Osteoblast (primary cell): ENCODE measurements at places on chromosomes 7 and 10.

GRCh38 chr7:28773423-28774145 lies 184.5 kb downstream of the TRIL start:
- no peak for DNase-seq

DNA sequence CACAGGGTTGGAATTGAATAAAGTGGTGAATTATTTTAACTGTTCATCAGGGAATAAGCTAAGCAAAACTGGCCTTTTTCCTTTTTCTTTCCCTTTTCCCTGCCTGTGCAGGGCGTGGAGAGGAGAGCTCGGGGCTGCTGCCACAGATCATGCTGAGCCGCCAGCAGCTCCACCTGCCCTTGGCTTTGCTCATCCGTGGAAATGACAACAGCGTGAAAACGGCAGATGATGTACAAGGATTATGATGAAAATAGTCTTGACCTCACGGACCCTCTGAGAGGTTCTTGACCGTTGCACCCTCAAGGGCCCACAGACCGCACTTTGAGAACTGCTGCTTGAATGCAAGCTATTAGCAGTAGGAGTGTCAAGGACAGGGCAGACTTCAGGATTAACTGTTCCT lies 10.6 kb downstream of the PPP2R2D start:
- no peak for DNase-seq

DNA sequence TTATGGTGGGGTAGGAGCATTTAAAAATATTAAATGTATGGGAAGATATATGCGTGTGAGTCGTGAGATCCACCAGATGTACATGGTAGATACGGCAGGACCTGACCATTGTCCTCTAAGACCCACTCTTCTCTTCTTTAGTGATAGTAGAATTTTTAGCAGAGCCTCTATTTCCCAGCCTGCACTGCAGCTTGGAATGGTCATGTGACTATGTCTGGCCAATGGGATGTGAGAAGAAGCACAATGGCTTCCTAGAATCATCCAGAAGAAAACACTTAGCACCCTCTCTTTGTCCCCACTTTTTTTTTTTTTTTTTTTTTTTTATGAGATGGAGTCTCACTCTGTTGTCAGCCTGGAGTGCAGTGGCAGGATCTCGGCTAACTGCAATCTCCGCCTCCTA lies 86.6 kb upstream of the CYTH3 start:
- no peak for DNase-seq

DNA sequence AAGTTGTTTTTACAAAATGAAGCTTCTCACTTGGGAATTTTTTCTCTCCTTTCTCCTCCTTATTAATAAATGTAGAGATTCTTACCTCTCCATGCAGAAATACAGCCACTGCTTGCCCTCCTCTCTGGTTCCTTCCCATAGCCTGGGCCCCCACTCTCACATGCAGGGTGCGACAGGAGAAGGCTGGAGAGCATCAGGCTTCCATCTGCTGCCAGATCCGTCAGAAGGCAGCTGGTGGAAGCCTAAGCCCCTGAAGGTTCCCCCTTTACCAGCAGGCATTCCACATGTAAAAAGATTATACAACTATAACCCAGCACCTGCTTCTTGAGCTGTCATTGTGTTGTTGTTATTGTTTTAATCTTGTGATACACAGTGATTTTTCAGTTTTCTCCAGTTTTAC lies 314.2 kb downstream of the LHFPL3 start:
- DNase-seq, result no peak

DNA sequence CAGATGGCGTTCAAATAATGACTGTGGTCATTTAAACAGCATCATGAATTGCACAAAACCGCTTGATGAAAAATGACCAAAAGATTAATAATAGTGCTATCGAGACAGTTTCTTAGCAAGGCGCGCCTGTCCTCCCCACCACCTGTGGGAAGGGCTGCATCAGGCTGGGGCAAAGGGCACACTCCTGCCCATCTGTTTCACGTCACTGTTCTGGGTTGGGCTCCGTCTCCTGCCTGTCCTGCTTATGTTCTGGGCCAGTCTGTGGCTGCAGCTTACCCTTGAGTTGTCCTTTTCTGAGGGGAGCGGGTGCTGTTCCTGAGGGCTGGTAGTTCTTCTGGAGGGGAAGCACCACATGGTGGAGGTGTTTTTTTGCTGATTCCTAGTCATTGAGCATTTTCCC lies 13.3 kb downstream of the RBM17 start:
- DNase-seq, result no peak

GRCh38 chr7:90749262-90749661 lies 153.1 kb downstream of the CDK14 start:
- no peak for DNase-seq

GRCh38 chr10:94097656-94098055 lies 103.9 kb downstream of the PLCE1 start:
- peak; percentile 19 for DNase-seq

DNA sequence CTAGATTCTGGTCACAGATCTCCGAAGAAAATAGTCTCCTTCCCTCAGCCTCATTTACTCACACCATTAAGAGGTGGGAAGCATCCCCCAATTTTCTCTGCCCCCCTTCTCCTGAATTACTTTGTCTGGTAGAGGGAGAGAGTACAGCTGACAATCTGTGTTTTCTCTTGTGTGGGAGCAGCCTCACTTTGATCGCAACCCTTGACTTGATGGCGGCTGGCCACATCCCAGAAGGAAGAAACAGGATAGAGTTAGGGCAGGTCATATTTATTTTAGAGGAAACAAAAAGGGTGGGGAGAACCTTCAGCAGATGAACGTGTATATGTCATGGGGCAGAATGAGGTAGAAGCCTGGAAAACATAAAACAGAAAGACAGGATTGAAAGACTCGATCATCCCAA lies 82.4 kb upstream of the FAM171A1 start:
- DNase-seq, result no peak

- no peak for DNase-seq
Observed at GRCh38 chr7:117784315-117784714, 88.9 kb downstream of the CTTNBP2 start.

GRCh38 chr7:2824678-2825461 lies 19.2 kb downstream of the GNA12 start:
- no peak for DNase-seq

GRCh38 chr7:44212581-44213184 lies 11.9 kb downstream of the YKT6 start:
- peak; percentile 35 for DNase-seq

GRCh38 chr10:3579845-3580244 lies 205.2 kb downstream of the KLF6 start:
- no peak for DNase-seq

DNA sequence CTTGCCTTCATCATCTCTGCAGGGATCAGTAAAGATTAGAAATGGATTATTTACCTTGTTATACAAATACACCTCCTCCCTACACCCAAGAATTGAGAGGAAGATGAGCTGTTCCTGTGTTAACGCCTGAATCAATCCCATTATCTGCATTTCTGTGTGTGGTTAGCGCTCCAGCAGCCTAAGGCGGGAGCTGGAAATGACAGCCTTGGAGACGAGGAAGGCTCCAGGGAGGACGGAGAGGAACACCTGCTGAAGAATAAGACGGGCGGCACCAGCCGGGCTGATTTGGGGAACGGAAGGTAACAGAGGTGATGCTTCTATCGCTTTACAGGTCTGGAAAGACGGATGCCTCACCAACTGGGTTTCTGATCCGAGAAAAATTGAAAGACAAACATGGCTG lies 34.2 kb upstream of the DDC start:
- DNase-seq, result no peak

- peak; percentile 31 for DNase-seq
Observed at GRCh38 chr7:52410032-52410431, 625.4 kb upstream of the POM121L12 start.

DNA sequence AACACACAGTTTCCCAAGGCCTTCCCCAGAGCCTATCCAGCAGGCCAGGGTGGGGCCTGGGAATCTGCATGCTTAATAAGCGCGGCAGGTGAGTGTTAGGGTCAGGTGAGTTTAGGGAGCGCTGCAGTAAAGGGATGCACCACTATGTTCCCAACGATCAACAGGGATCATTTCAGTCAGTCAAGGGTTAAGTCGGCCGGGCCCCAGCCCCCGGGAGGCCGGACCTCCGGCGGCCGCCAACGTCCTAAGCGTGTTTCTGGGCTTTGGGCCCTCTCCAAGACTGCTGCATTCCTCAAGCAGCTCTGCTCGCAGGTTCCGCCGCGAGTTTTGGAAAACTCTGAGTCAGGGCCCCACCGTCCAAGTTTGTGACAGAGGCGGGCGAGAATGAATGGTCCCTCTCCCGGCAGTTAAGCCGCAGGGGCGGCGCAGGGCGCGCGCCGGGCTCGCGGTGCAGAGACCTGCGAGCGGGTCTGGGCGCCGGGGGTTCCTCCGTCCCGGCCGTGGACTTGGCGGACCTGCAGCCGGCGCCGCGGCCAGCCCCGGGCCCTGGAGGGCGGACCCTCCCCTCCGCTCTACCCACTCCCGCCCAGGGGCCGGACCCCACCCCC lies 81.6 kb downstream of the ARHGAP22 start:
- DNase-seq, result peak; percentile 98

DNA sequence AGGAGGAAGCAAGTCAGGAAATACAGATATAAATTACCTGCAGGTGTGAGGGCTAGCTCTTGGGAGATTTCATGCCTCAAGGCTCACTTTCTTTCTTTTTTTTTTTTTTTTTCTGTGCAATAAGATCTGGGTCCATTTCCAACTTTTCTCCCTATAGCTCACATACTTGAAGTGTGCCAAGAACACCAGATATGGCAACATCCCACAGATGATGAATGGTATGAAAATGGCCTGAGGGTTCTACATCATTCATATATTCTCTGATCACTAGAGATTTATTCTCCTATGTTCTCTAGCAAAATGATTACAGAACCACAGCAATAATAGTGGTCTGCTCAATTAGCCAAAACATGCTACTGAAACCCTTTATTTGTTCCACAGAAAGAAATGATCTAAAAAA lies 117.2 kb downstream of the LRRTM3 start:
- DNase-seq, result no peak

- peak; percentile 89 for DNase-seq
Observed at GRCh38 chr10:78953113-78953798, 115.5 kb upstream of the ZMIZ1 start.

GRCh38 chr7:78178319-78178718 lies 379.7 kb downstream of the PHTF2 start:
- DNase-seq, result no peak

DNA sequence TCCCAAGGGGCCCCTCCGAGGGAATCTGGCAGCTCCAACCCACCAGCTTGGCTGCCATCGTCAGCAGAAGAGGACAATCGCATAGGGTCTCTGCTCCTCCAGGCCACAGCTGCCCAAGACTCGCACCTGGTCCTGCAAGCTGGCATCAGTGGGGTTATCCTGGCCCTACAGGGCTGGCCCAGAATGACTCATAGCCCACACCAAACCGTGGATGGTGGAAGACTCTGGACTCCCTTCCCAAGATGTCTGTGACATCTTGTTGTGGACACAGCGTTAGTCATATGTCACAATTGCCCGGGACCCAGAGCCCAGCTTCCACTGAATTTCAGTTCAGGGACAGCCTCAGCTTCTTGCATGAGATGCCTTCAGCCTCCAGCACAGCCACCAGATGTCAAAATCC lies 91.5 kb upstream of the CUX1 start:
- peak; percentile 52 for DNase-seq

DNA sequence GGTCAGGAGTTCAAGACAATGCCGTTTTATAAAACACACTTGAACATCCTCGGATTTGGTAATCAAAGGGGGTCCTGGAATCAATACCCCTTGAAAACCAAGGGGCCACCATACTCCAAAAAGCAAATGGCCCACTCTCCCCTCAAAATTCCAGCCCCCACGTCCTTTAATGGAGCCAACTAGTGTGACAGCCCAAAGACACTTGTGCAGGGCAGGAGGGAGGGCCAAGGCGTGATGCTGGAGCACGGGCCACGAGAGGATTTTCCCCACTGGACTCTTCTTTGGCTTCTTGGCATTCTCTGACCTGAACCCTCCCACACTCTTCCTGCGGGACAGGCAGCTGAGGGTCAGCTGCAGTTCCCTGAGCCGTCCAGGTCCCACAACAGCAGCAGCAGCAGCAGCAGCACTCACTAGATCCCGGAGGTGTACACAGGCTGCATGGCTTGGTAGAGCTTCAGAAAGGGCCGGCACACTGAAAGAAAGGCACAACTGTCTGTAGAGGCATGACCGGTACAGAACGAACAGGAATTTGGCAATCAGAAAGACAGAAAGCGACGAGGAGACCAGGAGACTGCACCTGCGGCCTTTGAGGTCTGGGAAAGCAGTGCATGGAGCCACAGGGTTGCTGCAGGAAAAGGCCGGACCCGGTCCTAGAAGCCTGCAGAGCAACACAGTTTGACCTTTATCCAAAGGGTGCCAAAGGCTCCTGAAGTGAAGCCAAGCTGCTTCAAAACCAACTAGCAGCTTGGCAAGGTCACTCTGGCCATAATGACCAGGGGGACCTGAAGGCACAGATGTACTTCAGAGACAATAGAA lies 168.2 kb downstream of the TNS3 start:
- DNase-seq, result no peak

DNA sequence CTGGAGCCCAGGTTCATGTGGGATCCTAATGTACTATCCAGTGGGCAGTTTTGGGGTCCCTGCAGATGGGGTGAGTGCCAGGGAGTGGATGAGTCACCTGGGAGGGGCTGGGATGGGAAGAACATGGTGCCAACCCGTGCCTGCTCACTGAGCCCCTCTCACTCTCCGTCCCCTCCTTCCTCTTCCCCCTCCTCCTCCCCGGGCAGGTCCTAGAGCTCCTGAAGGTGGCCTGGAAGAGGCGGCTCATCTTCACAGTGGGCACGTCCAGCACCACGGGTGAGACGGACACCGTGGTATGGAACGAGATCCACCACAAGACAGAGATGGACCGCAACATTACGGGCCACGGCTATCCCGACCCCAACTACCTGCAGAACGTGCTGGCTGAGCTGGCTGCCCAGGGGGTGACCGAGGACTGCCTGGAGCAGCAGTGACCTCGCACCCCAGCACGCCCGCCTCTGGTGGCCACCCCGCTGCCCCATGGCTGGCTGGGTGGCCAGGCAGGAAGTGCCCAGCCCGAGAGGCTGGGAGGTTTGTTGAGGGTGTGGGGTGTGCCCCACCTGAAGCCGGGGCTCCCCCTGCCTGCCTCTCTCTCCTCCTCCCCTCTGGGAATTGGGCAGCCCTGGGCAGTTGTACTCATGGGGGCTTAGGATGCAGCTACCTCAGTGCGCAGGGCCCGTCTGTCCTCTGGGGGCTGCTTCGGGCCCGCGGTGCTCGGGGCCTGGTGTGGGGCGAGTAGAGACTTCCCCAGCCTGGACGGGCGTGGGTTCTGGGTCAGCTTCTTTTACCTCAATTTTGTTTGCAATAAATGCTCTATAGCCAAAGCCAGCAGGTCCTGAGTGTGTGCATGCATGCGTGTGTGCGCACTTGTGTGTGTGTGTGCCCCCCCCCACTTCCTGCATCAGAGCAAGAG lies 4.9 kb upstream of the UPK3B start:
- peak; percentile 50 for DNase-seq

DNA sequence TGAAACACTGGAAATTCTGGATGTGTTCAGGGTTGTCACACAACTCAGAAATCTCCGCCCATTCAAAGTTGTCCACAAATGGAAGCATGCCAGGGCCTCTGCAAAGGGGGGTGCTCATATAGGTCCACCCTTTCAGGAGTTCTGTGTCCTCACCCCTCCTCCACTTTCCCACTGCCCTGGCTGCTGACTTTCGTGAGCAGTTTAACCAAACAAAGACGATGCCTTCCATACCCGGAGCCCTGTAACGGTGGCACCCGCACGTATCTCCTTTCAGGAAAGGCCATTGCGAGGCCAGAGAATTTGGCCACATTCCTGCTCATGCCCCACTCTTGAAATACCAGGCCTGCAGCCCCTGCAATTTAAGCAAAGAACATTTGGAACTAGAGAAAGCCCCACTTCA lies 1.4 kb downstream of the CPXM2 start:
- DNase-seq, result no peak

GRCh38 chr10:114613237-114613979 lies 44.7 kb downstream of the ABLIM1 start:
- DNase-seq, result no peak
